ENCODE measurements at places on chromosomes 16 and 17.

GRCh38 chr17:74760404-74761105 is 12.1 kb downstream of the NHERF1 start:
- no peak for DNase-seq

DNA sequence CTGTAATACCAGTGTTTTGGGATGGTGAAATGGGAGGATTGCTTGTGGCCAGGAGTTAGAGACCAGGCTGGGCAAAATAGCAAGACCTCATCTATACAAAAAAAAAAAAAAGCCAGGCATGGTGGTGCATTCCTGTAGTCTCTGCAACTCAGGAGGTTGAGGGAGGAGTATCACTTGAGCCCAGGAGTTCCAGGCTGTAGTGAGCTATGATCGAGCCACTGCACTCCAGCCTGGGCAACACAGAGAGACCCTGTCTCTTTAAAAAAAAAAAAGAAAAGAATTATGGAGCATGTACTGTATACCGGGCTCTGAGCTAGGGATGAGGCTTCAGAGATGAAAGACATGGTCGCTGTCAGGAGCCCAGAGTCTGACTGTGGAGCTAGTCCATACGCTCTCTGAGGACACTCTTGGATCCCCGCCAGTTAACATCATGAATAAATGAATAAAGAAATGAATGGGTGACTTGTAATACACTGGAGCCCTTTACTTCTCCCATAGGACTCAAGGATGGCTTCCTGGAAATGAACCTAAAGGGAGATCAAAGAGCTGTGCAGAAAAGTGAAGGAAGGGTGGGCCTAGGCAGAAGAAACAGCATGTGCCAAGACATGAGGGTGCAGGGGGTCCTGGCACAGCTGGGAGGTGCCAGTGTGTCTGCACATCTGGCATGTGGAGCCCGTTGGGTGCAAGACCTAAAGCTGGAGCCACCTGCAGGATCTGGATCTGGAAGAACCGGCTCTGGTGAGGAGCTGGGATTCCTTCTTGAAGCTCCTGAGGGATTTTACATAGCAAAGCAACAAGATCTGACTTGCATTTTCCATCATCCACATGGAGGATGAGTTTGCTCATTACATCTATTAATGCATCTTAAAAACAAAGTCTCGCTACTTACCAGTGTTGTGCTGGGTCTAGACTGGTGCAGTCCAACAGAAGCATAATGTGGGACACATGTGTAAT is 120.4 kb downstream of the IRX3 start:
- DNase-seq = no peak

DNA sequence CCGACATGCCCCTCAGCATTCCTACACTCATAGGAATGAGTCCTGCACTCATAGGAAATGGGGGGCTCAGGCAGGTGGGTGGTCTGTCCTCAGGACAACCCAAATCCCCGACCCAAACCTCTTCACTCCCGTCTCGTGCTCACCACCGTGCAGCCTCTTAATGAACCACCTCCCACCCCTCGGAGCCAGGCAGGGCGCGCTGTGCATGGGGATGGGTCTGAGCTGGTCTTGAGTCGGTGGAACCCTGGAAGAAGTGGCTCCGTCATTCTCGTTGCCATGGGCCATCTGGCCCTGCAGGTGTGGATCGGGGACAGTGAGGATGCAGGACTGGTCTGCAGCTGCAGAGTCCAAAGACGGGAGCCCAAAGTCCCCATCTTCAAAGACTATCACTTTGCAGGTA is 6.4 kb upstream of the RAB40B start:
- no peak for DNase-seq

GRCh38 chr16:55480228-55480655 is 1.2 kb downstream of the MMP2 start:
- DNase-seq = peak; percentile 52

GRCh38 chr16:24686678-24687077 is 42.8 kb upstream of the TNRC6A start:
- no peak for DNase-seq

DNA sequence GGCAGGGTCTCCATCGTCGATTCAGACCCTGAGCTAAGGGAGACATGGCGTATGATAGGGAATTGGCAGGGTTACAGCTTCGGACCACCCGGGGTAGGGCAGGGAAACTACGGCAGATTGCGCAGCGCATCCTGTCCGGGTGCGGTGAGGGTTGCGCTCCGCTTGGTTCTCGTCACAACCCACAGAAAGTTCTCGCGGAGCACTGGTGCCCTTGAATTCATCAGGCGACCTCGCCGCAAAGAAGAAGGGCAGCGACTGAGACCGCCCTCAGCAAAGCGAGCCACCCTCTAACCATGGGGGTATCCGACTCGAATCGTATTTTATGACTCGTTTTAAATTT is 1.2 kb downstream of the HS3ST3B1 start:
- DNase-seq = no peak

DNA sequence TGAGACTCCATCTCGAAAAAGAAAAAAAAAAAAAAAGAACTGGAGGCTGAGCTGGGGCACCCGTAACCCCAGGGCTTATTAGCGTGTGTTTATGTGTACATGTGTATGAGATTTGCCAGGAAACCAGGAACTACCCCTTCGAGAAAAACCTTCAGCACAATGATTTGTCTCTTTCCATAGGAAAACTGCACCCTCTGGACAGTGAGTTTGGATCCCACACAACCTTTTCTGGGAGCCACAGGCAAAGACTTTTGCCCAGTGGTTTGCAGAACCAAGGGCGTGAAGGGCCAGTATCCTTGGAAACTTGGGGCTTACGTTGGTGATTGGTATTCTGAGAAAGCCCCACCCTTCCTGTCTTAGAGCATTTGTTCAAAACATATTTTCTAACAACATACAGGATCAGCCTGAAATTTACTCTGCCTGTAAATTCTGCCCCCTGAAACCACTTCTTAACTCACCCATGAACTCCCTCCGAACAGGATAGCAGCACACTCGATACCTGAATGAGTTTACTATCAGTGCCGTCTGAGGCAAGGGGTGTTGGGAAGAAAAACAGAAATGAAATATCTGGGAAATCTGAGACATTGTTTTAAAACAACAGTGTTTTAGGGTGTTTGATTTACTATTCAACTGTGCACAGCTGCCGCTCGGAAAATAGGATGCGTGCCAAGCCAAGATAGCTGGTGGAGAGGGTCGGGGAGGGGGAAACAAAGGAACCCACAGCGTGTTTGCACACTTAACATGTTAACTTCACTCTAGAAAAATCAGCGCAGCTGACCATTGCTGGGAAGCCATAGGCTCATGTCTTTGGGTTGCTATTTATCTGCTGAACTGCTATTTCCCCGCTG is 40.2 kb upstream of the MAF start:
- DNase-seq = no peak

- no peak for DNase-seq
These were observed 1.2 kb downstream of the CYBC1 start for GRCh38 chr17:82449131-82449882.

- no peak for DNase-seq
These were observed 10.2 kb downstream of the COTL1 start for GRCh38 chr16:84607694-84608093.

- no peak for DNase-seq
These were observed 4.5 kb downstream of the SAMD14 start for GRCh38 chr17:50125420-50125997.

DNA sequence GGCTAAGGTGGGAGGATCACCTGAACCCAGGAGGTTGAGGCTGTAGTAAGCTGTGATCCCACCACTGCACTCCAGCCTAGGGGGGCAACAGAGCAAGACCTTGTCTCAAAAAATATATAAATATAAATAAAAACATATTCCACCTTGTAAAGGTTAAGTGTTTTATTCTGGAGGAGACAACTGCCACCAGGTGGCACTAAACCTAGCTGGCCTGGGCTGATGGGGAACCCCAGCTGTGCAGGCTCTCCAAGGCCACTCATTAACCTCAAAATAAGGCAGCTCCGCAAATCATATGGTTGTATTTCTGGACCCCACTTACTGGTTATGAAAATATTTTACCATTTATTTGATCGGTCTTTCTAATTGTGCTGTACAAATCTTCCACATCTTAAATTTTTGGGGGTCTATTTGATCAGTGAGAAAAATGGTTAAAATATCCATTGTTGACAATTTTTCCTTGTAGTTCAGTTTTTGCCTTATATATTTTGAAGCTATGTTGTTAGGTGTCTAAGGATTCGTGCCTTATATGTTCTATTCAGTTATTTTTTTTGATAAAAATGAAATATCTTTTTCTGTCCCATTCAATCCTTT is 8.5 kb upstream of the ICAM2 start:
- peak; percentile 45 for DNase-seq

GRCh38 chr17:54608634-54609155 is 292.0 kb upstream of the TOM1L1 start:
- DNase-seq = no peak

DNA sequence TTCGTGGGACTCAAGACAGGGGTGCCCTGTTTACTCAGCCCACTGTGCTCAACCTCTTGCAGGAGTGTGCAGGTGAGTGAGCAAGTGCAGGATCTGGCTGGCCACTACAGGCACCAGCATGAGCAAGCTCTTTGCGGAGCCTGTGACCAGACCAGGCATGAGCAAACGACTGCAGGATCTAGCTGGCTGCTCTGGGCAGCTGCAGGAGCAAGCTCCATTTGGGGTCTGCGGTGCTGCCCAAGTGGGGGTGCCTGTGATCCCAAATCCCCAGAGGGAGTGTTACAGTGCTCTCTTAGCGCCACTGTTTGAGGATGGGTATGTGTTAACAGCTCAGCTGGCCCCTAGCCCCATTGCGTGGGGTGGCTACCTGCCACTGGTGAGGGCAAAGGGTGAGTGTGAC is 2.4 kb downstream of the USP6 start:
- DNase-seq = no peak

DNA sequence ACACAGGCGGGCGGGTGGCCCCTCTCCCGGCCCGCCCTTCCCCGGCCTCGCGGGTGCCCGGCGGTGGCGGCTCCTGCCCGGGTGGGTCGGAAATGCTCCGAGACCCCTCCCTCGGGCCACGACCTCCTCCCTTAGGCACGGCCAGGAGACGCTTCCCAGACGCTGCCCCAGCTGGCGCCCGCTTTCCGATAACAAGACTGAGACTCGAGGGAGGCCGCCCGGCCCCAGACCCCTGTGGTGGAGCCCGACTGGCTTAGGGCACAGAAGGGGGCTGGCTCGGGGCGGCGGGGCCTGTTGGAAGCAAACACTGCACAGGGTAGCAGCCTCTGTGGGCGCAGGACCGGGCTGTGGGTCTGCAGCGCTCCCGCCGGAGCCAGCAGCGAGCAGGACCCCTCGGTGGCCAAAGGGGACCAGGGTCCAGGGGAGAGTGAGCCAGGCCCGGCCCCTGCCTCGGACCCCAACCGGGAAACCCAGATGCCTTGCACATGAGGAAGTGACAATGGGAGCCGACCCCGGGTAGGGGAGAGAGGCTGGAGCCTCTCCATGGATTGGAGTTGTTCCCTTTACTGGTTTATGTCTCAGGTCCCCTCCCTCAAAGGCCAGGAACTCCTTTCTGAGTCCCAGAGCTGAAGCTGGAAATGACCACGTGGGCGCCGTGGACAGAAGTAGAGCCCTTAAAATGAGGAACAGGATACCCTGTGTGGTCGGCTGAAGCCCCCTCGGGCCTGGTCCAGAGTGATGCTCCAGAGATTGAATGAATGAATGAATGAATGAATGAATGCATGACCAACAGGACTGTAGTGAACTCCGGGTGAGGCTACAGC is 19.8 kb upstream of the ADCY7 start:
- peak; percentile 79 for DNase-seq

- peak; percentile 47 for DNase-seq
These were observed 71.6 kb downstream of the GPR139 start for GRCh38 chr16:20001856-20002707.

DNA sequence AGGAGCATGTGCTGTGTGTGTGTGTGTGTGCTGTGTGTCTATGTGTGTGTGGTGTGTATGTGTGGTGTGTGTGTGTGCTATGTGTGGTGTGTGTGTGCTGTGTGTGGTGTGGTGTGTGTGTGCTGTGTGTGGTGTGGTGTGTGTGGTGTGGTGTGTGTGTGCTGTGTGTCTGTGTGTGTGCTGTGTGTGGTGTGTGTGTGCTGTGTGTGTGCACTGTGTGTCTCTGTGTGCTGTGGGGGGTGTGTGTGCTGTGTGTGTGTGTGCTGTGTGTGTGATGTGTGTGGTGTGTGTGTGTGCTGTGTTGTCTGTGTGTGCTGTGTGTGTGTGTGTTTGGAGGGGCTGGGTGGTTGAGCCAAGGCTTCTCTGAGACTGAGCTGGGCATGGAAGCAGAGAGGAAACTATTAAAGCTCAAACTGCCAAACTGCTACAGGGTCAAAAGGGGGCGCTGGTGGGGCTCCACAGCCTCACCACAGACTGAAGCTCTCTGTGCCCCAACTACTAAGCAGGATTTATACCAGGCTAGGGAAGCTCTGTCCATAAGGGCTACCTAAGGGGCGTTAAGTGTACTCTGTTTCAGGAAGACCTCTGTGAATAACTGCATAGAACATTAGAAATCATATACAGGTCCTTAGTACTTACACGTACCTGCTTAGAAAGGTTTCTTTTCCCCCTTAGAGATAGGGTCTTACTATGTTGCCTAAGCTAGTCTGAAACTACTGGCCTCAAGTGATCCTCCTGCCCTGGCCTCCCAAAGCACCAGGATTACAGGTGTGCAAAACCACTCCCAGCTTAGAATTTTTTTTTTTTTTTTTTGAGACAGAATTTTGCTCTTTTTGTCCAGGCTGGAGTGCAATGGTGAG is 27.8 kb upstream of the GHDC start:
- peak; percentile 31 for DNase-seq

DNA sequence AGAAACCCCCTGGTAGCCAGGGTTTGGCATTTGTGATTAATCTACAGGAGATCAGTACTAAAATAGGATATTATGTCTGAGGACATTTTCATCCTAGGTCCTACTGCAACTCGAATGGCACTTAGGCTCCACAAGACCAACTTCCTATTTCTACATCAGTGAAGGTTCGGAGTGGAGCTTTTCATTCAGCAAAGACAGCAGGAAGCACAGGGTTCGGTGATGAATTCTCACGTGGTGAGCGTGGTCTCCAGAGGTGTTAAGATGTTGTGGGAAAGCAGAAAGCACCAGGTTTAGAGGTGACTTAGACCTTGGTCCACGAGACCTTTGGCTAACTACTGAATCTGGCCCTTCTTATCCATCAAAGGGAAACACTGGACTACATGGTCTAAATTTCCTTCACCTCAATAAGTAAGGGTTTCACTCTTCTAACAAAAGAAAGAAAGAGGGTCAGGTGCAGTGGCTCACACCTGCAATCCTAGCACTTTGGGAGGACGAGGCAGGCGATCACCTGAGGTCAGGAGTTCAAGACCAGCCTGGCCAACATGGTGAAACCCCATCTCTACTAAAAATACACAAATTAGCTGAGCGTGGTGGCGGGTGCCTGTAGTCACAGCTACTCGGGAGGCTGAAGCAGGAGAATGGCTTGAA is 13.9 kb upstream of the HELZ start:
- DNase-seq = no peak

DNA sequence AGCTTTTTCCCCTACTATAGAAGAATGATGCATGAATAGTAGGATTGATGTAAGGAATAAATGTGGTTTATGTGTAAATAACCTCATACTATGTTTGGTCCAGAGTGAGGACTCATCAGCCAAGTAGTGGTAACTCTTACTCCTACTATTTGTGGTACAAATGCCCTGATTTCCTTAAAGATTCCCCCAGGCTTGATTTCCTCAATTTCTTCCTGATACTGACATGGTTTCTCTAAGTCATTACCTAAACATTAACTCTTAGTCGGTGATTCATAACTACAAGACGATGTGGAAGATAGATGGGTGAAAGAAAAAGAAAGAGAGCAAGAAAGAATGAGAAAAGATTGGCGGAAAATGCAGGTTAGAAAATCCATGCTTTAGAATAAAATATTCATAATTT is 17.2 kb upstream of the MYOCD start:
- DNase-seq = no peak

- DNase-seq = no peak
These were observed 159.1 kb downstream of the UTP18 start for GRCh38 chr17:51419476-51419875.

- DNase-seq = peak; percentile 5
These were observed 8.1 kb downstream of the SLC5A11 start for GRCh38 chr16:24853830-24854229.

- no peak for DNase-seq
These were observed 52.7 kb upstream of the CNEP1R1 start for GRCh38 chr16:49972280-49972679.

Data from retina (tissue), 1 donor.